Heart left ventricle (tissue), 16 donors: ENCODE measurements at places on chromosomes 1 and 21. TPM values are rescaled to one million over a fixed set of nuclear protein-coding genes. Genes with fewer than 3 reads are reported as not detected.

The CLDN19 gene
- not detected for total RNA-seq

The OPTC gene
- not detected for total RNA-seq

The PYHIN1 gene
- not detected for total RNA-seq

The ERICH3 gene
- total RNA-seq = not detected

The UTS2 gene
- not detected for total RNA-seq

The CFHR3 gene
- total RNA-seq = not detected

The EVA1C gene
- total RNA-seq = 12.0 TPM
